ENCODE measurements at places on chromosomes 7 and 10.
A peak's percentile ranks its signal among the peaks of the same experiment; 100 is the strongest.

DNA sequence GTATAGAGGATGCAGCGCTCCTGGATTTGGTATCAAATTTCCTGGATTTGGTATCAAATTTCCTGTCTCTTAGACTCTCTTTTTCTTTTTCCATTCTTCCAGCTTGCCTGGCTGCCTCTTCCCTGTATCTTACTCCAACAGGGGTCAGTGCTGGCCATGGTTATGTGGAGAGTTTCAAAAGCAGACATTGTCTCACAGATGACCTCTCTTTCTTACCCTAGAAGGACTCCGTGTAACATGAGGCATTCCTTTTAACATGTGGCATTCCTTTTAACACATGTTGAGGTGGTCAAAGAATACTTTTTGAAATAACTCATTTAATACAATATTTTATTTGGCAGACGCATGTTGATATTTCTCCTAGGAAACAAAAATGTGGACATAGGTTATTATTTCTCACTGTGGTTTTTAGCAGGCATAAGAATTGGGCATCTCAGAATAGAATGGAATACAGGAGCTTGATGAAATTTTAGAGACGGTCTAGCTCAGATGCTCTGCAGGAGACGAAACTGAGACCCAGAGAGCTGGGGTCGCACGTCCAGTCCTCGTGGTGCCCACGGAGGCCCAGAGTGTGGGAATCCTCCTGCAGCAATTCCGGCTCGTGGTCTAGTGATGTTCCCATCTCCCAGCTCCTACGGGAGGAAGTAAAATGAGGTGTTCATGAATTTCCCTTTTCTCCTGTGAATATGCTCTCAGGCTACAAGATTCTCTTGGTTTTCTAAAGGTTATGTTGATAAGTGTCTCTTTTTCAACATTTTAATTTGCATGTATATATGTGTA, 59.6 kb upstream of the PITRM1 start:
- DNase-seq: no peak

GRCh38 chr7:105596866-105597265, 15.6 kb upstream of the EFCAB10 start:
- no peak for DNase-seq

- DNase-seq: no peak
Observed at GRCh38 chr7:102103027-102103372, 183.7 kb upstream of the SH2B2 start.

GRCh38 chr7:143884969-143885559, 16.9 kb downstream of the TCAF1 start:
- DNase-seq: peak; percentile 32

DNA sequence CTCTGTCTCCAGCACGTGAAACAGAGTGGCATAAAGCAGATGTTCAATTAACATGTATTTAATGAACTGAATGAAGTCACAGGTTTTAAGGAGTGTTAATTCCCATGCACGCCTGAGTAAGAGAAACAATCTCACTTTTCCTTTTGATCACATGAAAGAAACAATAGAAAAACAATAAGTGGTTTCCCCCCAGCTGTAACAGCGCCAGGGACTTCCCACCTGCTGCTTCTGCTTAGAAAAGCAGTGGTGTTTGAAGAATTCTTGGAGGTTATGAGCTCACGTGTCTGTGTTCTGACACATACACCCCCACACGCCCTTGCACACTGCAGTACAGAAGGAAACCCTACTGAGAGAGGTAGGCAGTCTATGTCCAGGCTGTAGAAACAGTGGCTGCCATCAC, 51.3 kb upstream of the FRMD4A start:
- peak; percentile 32 for DNase-seq

GRCh38 chr7:371119-371778, 81.3 kb downstream of the FOXL3 start:
- peak; percentile 12 for DNase-seq

- no peak for DNase-seq
Observed at GRCh38 chr10:9140373-9140772, 1085.9 kb downstream of the GATA3 start.

GRCh38 chr7:46444256-46444655, 523.2 kb upstream of the IGFBP3 start:
- no peak for DNase-seq

GRCh38 chr7:151648429-151648828, 128.7 kb upstream of the RHEB start:
- DNase-seq: no peak

- no peak for DNase-seq
Observed at GRCh38 chr7:41305001-41305400, 397.9 kb downstream of the INHBA start.

DNA sequence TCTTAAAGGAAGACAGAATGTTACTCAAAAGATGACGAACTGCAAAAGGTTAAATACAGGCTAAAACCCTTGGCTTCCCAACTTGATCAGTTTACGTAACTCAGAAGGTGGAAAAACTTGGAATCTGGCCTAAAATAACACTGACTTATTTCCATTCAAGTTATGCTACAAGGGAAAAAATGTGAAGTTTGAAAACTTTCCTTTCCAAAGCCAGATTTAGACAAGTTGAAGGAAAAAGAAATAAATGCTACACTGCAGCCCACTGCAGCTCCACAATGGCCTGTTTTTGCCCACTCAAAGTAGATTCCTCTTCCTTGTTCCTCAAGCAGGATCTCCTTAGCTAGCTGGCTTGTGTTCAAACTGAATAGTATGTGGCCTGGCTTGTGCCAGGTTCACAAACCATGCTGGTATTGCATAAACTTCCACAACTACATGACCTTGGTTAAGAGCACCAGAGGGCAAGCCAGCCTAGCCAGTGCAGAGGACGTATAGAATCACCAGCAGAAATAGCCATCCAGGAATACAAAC, 166.2 kb downstream of the CPEB3 start:
- no peak for DNase-seq

- no peak for DNase-seq
Observed at GRCh38 chr10:125157505-125157904, 2.9 kb downstream of the CTBP2 start.

DNA sequence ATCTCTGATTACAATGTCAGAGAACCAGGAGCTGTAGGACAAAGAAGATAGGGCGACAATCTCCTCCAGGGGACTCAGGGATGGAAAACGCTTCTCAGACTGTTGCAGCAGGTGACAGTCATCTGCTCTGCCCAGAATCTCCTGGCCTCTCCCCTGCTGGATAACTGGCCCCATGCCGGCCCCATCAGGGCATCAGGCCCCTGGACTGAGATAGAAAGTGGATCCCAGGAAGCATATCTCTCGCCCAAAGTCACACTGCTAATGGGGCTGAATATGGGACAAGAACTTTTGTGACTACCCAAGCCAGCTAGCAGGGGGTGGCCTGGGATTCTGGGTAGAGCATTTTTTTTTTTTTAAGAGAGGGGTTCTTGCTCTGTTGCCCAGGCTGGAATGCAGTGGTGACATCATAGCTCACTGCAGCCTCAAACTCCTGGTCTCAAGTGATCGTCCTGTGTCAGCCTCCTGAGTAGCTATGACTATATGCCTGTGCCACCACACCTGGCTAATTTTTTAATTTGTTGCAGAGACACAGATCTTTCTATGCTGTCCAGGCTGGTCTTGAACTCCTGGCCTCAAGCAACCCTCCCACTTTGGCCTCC, 20.5 kb upstream of the MLXIPL start:
- no peak for DNase-seq

DNA sequence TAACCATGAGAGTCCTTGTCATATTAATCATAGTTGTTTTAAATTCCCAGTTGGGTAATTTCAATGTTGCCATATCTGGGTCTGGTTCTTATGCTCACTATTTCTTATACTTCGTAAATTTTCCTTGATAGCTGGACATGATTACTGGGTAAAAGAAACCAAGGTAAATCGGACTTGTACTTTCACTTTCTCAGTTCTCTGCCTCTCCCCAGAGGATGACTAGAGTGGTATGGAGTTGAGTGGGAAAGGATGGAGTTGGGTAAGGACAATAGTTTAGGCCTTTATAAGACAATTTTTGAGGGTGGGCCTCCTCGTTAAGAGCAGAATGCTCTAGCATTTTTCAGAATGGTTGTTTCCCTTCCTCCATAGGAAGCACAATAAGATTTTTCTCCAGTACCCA, 106.1 kb downstream of the CRPPA start:
- DNase-seq: no peak
